ENCODE measurements at places on chromosomes 5 and 9.

- no peak for DNase-seq
These were observed 153.0 kb upstream of the SMIM23 start for GRCh38 chr5:171632616-171633015.

DNA sequence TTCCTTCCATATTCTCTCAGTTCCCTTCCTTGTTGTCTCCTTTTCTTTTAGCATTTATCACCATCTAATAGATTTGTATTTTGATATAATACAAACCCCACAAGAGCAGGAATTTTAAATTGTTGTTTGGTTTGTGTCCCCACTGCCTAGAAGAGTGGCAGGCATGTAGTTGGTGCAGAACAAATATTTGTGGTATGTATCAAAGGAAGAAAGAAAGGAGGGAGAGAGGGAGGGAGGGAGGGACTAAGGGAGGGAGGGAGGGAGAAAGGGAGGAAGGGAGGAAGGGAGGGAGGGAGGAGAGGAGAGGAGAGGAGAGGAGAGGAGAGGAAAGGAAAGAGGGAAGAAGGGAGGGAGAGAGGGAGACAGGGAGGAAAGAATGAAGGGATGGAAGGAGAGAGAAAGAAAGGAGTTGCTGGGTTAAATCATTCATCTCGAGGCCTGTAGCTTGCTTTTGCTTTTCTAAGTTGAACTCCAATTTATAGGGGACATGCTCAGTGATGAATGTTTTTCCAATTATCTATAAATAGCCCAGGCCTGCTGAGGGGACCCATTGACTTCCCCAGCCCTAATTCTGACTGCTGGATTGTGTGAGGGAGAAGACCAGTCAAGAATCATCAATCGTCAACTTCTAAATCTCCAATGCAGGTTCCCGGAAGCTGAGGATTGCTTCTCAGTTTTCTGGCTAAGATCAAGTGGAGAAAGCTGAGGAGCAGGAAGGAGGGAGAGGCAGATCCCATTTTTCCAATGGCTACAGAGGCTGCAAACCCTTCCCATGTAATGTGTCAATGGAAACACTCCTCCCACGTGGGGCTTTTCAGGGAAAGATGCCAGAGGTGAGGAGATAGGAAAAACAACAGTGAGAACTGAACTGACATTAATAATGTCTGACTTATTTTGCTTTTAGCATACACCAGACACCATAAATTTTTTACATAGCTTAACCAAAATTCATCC is 320.7 kb downstream of the ASTN2 start:
- no peak for DNase-seq

DNA sequence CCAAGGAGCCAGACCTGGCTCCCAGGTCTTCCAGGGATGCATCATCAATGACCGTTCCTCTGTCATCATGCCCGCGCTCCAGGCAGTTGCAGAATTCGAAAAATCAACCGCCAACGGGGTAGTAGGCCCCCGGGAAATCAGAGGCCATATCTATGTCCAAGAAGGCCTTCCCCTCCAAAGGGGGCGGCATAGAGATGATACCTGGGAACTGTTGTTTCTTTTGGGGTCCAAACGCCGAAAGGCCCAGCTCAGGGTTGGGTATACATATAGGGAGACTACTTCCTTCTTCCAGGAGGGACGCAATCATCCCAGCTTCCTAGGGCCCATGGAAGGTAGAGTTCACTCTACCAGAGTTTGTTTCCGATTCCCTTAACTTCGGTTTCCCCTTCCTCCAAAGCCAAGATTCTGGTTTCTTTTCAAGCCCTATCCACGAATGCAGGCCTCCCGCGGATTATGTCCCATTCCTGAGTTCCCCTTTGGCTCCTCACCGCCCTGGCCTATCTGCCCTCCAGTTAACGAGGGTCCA is 754 bp downstream of the DCAF12 start:
- DNase-seq, result peak; percentile 54

- no peak for DNase-seq
These were observed 1163.0 kb downstream of the TAF11L14 start for GRCh38 chr5:18797222-18797621.

DNA sequence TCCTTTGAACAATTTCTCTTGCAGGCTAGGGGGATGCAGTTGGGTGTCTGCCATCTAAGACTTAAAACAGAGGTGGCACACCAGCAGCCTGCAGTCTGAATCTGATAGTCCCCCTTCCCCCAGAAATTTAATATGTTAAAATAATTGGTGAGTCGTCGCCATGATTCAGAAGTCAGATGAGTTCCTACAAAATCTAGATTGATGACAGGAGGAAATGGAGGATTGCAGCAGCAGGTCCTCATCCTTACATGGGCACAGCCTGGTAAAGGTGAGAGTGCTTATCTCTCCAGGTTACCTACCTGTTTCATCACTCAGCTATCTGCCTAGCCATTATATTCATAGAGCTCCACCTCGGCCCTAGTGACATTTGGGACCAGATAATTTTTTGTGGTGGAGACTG is 112.3 kb downstream of the PCSK1 start:
- no peak for DNase-seq

- no peak for DNase-seq
These were observed 304.5 kb downstream of the CWC27 start for GRCh38 chr5:65073250-65073661.

DNA sequence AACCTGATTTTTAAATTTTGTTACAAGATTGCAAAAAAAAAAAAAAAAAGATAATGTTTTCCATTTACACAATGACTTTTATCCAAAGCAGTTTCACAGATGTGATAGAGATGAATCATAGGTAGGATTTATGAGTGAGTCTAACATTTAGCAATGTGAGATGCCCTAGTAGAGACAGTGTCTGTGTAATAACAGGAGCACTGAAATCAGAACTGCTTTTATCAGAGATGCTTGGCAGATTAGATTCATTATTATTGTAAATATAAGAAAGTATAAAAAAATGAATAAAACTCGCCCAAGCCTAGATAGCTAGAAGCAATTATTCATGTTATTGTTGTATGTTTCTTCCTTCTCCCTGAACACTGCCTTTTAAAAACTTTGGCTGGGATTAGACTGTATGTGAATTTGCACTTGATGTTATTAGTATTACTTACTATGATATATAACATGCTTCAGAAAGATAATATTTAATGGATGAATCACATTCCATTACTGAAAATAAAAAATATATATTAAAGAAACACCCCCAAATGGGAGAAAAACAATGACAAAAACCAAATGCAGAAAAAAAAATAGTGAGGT is 567.3 kb upstream of the KLF4 start:
- DNase-seq, result no peak

GRCh38 chr9:32787816-32788215 is 4.5 kb downstream of the TMEM215 start:
- DNase-seq, result no peak

DNA sequence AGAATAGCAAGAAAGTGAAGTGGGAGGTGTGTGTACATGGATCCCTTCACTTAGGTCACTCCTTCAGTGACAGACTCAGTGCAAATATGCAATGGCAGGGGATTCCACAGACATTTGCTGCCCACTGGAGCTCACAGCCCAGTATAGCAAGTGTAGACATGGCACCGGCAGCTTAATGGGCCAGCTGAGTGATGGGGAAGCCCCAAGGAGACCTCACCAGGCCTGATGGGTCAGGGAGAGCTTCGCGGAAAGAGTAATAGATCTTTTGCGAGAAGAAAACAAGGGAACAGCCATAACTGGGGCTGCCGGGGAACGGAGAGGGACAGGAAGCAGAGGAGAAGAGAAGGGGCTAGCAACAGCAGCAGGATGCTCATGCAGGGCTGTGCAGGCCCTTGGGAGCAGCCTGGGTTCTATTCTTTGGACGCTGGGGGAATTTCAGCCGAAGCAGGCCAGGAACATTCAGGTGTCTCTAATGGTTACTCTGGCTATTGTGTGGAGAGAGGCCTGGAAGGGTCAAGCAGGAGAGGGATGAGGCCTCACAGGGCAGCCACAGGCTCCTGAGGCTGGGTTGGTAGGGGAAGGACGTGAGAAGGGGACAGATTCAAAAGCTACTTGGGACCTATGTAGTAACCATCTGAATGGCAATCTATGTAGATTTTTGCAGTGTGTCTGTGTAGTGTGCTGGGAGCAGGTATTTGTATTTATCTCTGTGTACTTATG is 27.0 kb downstream of the TCF7 start:
- peak; percentile 38 for DNase-seq

- DNase-seq, result no peak
These were observed 2.7 kb downstream of the CCL27 start for GRCh38 chr9:34659592-34660253.

GRCh38 chr5:55597014-55597981 is 62.5 kb upstream of the PLPP1 start:
- no peak for DNase-seq

DNA sequence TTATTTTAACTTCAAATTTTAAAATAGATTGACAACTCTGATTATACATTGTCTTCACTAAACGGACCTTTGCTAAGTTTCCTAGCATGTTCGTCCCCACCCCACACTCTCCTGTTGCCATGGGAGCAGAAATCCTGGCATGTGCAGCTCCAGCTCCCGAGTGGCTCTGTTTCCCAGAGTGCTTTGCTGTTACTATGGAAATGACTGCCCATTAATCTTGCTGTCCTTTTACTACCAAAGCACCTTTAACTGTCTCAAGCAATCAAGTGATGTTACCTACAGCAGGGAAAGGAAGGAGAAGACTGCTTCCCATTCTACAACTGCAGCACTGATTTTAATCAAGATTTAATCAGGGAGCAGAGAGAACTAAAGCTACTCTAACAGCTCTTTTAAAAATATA is 212.0 kb upstream of the KIF2A start:
- DNase-seq, result peak; percentile 67

- DNase-seq, result no peak
These were observed 375.8 kb downstream of the TAF11L14 start for GRCh38 chr5:18010053-18010452.

- no peak for DNase-seq
These were observed 75.7 kb downstream of the ZNF608 start for GRCh38 chr5:124670722-124671184.

- no peak for DNase-seq
These were observed 1174.2 kb upstream of the C9orf72 start for GRCh38 chr9:28747351-28747985.

- no peak for DNase-seq
These were observed 475.0 kb upstream of the ZNF462 start for GRCh38 chr9:106387965-106388364.

- no peak for DNase-seq
These were observed 10.6 kb downstream of the PLEKHG4B start for GRCh38 chr5:102411-103043.

DNA sequence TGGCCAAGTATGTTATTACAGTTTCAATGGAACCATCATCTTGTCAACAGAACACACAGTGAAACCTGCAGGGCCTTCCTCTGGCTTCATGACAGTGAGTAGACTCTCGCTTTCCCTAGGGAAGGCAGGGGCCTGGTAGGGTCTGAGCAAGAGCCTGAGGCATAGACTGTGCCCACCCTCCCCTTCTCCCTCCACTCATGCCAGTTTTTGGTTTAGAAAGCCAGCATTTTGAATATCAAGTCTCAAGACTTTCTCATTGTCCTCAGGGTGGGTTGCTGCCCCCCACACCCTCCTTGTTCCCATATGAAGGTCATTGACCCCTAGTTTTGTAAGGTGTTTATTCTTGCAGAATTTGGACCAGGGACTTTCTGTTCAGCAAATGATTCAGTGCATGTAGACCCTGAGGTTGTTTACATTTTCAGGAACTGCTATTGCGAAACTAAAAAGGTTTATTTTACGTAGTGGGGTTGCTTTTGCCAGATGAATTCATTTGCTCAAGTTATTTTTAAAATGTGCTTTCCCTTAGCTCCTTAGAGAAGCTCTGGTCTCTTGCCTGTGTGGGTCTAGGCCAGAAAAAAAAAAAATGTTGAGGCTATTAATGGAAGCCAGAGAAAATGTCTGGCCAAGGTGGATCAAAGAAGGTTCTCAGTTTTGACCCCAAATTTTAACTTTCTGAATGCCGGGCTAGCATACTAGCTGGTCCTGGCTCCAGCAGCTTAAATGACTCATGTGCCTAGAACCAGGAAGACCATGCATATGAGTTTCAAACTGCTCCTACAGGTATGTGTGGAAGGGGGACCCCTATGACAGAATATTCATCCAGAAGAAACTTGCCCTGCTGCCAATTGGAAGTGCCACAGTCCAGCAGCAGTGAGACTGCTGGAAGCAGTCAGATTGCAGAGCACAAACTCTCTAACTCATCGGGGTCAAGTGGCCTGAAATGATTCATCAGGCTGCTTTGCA is 10.1 kb upstream of the MOB3B start:
- DNase-seq, result no peak

DNA sequence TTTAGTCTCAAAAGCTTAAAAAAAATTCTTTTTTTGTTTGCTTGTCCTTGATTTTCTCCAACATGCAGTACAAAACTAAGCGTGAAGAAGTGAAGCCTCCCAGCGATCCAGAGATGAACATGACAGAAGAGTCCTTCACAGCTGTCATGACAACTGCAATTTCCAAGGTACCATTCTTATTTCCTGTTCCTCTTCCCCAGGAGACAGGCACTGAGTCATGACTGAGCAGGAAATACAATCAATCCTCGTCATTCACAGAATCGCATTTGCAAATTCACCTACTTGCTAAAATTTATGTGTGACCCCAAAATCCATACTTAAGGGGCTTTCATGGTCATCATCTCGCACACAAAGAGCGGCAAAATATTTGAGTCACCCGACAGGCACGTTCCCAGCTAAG is 77.3 kb downstream of the SLC1A1 start:
- DNase-seq, result no peak

DNA sequence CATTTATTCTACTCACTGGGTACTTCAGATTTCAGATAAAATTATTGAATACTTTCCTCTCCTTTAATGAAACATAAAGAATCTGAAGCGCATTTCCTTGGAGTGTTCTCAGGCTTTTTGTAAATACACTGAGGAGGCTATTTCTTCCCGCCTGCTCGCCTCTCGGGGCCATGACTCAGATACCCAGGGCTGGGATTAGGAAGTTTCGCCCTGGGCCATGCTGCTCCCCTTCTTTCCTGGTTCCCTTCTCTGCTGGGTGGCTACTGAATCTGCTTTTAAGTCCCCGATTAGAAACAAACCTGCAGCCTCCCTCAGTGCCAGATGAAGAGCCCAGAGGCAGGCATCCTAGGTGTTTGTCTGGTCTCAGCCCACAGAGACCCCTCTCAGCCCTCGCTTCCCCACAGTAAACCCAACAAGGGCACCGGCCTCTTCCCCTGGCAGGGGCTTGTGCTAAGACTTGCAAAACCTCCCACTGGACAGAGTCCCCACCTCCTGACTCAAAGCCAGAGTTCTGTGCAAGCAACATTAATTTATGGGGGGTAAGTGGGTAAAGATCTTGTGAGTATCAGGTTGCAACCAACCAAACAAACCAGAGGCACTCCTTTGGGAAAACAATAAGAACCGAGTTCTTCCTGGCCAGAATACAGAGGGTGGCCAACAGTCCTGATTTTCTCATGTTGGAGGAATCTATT is 30.7 kb upstream of the IRX1 start:
- no peak for DNase-seq

- no peak for DNase-seq
These were observed 202.3 kb upstream of the SGCD start for GRCh38 chr5:156124708-156125107.

GRCh38 chr9:134735441-134736175 is 94.0 kb downstream of the COL5A1 start:
- DNase-seq, result peak; percentile 59

DNA sequence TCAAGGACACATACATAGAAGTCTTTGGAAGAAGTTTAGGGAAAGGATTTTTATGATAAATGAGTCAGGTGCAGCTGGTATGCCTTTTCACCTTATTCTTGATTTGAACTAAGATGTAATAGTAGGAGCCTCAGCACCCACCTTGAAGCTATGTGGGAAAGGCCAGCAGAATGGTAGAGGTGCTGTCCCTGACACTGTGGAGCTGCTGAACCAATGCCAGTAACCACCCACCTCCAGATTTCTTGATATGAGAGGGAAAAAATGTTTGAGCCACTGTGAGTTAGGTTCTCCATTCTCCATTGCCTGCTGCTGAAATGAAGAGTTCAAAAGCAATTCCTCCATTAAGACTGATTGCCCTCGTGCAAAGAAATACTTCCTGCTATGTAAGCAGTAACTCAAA is 12.2 kb upstream of the HMGCR start:
- no peak for DNase-seq

Data from ecto neural progenitor cell (in vitro differentiated cells).